ENCODE measurements at places on chromosomes 4 and X.

GRCh38 chr4:54660591-54660990, 2.8 kb downstream of the KIT start:
- no peak overlapping the region for H3K27ac ChIP-seq
- no peak overlapping the region for H3K4me3 ChIP-seq
- H3K27me3 ChIP-seq = peaks cover 4% of the 10 kb centered on the region
- peaks cover 29% of the 10 kb centered on the region for H3K4me1 ChIP-seq

- H3K27me3 ChIP-seq = no peaks in the 10 kb centered on the region
- no peak for DNase-seq
- H3K4me3 ChIP-seq = no peak overlapping the region
- H3K36me3 ChIP-seq = no peaks in the 10 kb centered on the region
Measured at GRCh38 chr4:78763251-78763650, 12.9 kb upstream of the BMP2K start.

GRCh38 chr4:27350161-27350560, 489.5 kb downstream of the STIM2 start:
- no peaks in the 10 kb centered on the region for H3K4me1 ChIP-seq
- DNase-seq = no peak
- H3K27ac ChIP-seq = no peak overlapping the region
- no peaks in the 10 kb centered on the region for H3K27me3 ChIP-seq
- no peaks in the 10 kb centered on the region for H3K36me3 ChIP-seq

DNA sequence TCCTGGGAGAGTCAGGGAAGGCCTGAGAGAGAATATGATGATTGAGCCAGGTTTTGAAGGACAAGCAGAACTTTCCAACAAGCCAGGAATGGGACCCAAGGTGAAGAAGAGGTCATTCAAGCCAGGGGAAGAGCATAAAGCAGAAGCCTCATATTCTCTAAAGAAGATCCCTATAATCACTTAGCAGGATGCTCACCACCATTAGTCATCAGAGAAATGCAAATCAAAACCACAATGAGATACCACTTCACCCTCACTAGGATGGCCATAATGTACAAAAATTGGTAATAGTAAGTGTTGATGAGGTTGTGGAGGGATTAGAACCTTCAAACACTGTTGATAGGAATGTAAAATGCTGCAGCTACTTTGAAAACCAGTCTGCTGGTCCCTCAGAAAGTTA, 20.5 kb upstream of the SUPT20HL1 start:
- no peak overlapping the region for H3K4me3 ChIP-seq
- H3K4me1 ChIP-seq = no peaks in the 10 kb centered on the region
- H3K27ac ChIP-seq = no peak overlapping the region
- DNase-seq = no peak

- no peaks in the 10 kb centered on the region for H3K36me3 ChIP-seq
- H3K4me1 ChIP-seq = no peaks in the 10 kb centered on the region
- DNase-seq = no peak
- no peak overlapping the region for H3K4me3 ChIP-seq
Measured at GRCh38 chr4:106803083-106803482, 233.0 kb downstream of the DKK2 start.

DNA sequence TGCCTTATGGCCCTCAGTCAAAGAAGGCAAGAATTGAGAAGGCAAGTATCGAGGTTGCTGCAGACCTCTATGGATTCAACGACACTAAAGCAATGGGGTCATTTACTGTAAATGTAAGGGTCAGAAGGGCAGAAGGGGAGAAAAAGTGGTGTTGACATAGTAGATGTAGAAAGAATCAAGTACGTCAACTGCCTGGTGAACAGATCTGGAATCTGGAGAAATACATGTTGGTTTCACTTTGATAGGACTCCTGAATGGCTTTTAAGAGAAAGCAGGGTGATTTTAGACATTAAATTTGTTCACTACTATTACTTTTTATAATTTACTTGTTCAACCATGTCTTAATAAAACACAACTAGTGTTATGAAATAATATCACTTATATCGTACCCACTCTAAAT, 81.3 kb upstream of the FSTL5 start:
- no peak overlapping the region for H3K27ac ChIP-seq
- H3K27me3 ChIP-seq = no peaks in the 10 kb centered on the region
- no peaks in the 10 kb centered on the region for H3K4me1 ChIP-seq
- no peak overlapping the region for H3K4me3 ChIP-seq
- no peaks in the 10 kb centered on the region for H3K36me3 ChIP-seq
- DNase-seq = no peak

DNA sequence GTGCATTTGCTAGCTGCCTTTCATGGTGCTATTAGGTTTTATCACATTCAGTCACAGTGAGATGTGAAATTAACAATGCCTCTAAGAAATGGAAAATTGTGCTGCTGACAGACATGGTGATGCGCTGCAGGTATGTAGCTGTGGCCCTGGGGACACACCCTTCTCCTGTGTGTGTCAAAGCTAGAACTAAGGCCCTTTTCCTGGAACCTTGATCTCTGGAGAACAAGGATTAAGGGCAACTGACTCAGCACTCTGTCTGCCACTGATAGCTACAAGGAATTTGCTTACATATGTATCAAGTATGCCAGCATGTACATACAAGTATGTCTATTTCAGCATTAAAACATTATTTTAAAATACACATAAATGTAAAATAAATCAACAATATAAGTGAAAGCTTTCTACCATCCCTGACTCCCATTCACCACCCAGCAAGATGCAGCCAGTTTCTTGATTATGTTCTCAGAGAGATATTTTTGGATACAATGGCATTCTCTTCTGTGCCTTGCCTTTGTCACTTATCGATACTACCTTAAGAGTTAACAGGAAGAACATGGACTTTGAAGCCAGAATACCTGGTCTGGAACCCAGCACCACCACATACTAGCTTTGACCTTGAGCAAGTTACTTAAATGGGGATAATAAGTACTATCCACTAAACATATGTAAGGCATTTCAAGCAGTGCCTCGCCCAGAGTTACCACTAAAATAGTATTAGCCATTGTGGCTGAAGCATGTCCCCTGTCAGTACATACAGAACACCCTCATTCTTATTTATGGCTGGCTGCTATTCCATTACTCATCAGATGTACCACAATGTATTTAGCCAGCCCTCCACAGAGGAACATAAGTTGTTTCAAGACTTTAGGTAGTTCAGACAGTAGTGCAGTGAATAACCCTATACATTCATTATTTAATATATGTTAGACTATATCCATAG, 68.5 kb downstream of the NPNT start:
- H3K27me3 ChIP-seq = no peaks in the 10 kb centered on the region
- no peak for DNase-seq
- H3K36me3 ChIP-seq = no peaks in the 10 kb centered on the region
- H3K4me3 ChIP-seq = no peak overlapping the region

GRCh38 chrX:135974279-135974856, 580 bp upstream of the MMGT1 start:
- H3K4me3 ChIP-seq = peak overlapping the region; percentile 50
- H3K4me1 ChIP-seq = no peaks in the 10 kb centered on the region
- no peak overlapping the region for H3K27ac ChIP-seq
- H3K27me3 ChIP-seq = no peaks in the 10 kb centered on the region

DNA sequence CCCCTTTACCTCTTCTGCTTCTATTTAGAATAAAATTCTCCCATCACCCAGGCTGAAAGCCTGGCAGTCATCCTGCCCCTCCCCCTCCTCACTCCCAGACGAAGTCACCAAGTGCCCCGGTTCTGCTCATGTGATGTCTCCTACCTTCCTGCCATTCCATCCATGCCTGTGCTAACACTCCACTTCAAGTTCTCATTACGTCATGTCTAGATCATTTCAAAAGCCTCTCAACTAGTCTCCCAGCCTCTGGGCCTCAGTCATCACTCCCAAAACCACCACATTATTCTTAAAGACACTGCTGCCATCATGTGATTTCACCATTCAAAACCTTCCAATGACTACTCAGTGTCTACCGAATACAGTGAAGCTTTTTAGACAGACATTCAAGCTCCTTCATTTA, 17.2 kb upstream of the HOPX start:
- no peaks in the 10 kb centered on the region for H3K36me3 ChIP-seq
- H3K27ac ChIP-seq = no peak overlapping the region

DNA sequence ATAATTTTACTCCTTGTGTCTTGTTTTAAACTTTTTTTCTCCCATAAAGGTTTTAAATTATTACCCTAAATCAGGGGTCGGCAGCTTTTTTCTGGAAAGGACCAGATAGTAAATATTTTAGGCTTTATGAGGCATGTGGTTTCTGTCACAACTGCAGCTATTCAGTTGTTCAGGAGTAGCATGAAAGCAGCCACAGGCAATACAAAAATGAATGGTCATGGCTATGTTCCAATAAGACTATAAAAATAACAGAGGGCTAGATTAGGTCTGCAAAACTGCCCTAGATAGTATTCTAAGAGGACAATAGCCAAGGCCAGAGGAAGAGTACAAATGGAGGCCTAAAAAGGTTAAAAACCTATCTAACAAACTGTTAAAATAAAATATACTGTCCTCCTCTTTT, 24.6 kb downstream of the HERC5 start:
- H3K27me3 ChIP-seq = no peaks in the 10 kb centered on the region
- DNase-seq = no peak
- H3K4me1 ChIP-seq = no peaks in the 10 kb centered on the region
- H3K36me3 ChIP-seq = no peaks in the 10 kb centered on the region
- H3K4me3 ChIP-seq = no peak overlapping the region

DNA sequence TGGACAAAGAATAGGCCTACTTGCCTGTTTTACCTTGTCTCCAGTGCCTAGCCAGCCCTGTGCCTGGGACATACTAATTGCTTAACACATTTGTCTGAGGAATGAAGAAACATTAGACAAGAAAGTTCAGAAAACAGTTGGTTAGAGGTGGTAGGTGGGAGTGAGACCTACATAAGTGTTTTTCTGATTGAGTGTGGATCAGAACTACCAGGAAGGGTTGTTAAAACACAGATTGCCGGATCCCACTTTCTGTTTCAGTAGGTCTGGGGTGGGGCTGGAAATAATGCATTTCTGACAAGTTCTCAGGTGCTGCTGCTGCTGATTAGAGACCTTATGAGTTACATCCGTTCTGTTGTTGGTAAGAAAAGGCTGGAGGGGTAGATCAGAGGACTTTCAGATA, 5.7 kb upstream of the JADE1 start:
- no peaks in the 10 kb centered on the region for H3K27me3 ChIP-seq
- no peaks in the 10 kb centered on the region for H3K4me1 ChIP-seq
- no peak for DNase-seq
- no peaks in the 10 kb centered on the region for H3K36me3 ChIP-seq
- no peak overlapping the region for H3K27ac ChIP-seq

DNA sequence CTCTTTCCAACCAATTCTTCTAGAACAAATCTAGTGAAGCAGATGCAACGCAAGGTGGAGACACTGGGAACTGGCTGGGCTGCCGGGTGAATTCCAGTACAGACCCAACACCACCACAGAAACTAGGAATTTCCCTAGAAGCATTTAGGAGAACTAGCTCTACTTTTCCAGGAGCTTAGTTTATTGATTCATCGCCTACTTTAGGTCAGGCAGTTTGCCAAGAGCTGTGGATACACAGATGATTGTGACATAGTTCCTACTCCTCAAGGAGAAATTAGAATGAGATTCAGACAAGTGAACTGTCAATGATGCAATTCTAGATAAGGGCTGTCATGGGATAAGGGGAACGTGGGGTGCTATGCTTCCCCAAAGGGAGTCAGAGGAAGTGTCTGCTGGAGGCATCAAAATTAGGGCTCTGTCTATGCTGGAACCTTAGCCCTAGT, 350.0 kb downstream of the CAMK2D start:
- H3K27me3 ChIP-seq = no peaks in the 10 kb centered on the region
- no peak overlapping the region for H3K27ac ChIP-seq
- no peaks in the 10 kb centered on the region for H3K4me1 ChIP-seq
- H3K36me3 ChIP-seq = no peaks in the 10 kb centered on the region
- H3K4me3 ChIP-seq = no peak overlapping the region

- H3K27me3 ChIP-seq = no peaks in the 10 kb centered on the region
- no peaks in the 10 kb centered on the region for H3K4me1 ChIP-seq
- no peak overlapping the region for H3K27ac ChIP-seq
- no peak overlapping the region for H3K4me3 ChIP-seq
Measured at GRCh38 chrX:32155044-32155638, 1056.2 kb downstream of the DMD start.

GRCh38 chr4:159079074-159079473, 23.8 kb upstream of the RAPGEF2 start:
- H3K27ac ChIP-seq = no peak overlapping the region
- H3K36me3 ChIP-seq = no peaks in the 10 kb centered on the region
- peaks cover 4% of the 10 kb centered on the region for H3K27me3 ChIP-seq

- no peak for DNase-seq
- no peaks in the 10 kb centered on the region for H3K27me3 ChIP-seq
- H3K36me3 ChIP-seq = no peaks in the 10 kb centered on the region
- no peaks in the 10 kb centered on the region for H3K4me1 ChIP-seq
Measured at GRCh38 chrX:49067285-49068120, 6.3 kb downstream of the PRAF2 start.

All from adrenal gland (tissue), 19 donors.